Activated T-helper 9 cell treated with anti-CD3 and anti-CD28 coated beads, Interleukin-2, amount 50 U/mL, for 16 hours (primary cell): ENCODE measurements at places on chromosomes 2 and 18.

GRCh38 chr2:7972670-7973069, 709.2 kb upstream of the ID2 start:
- no peak for DNase-seq

- DNase-seq, result no peak
These were observed 42.5 kb upstream of the ZNF519 start for GRCh38 chr18:14174706-14175085.

DNA sequence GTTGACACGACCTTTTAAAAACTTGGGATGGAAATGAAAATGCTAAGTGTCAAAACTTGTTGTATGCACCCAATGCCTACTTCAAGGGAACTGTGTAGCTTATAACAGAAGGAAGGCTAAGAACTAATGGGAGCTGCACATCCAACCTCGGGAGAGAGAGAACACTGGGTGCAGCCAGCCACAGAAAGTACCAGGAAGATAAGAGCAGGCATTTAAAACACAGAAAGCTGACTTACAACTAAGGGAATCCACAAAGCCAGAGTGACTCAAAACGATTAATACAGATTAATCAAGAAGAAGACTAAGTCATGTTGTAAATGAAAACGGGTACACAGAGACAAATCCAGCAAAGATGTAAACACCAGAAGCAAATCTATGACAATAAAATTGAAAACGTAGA, 113.4 kb downstream of the HDAC4 start:
- DNase-seq, result no peak

DNA sequence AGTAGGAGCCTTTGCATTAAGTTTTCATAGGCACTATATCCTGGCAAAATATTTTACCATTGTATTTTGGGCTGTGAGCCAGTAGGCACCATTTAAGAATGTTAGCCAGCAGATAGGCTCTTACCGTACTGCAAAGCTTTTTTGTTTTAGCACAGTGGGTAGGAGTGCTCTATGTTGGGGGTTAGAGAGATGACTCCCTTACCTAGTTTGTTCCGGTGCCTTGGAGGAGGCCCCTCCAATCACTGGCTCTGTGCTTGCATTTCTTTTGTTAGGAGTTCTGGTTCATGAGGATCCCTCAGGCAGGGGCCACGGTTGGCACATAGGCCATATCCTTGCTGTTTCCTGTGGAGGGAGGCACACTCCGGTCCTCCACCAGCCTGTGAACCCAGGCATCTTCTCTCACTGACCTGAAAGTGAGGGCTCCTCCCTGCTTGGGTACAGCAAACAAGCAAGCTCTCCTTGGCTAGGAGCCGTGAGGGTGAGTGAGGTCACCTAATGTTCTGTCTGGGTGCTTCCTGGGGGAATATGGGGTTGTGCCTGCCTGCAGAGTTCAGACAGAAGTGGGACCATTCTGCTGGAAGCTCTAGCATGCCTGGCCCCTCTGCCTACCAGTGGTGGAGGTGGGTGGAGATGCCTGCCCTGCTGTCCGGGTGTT, 29.8 kb downstream of the LTBP1 start:
- DNase-seq, result no peak

GRCh38 chr2:68775272-68775842, 40.7 kb downstream of the ARHGAP25 start:
- DNase-seq, result no peak

DNA sequence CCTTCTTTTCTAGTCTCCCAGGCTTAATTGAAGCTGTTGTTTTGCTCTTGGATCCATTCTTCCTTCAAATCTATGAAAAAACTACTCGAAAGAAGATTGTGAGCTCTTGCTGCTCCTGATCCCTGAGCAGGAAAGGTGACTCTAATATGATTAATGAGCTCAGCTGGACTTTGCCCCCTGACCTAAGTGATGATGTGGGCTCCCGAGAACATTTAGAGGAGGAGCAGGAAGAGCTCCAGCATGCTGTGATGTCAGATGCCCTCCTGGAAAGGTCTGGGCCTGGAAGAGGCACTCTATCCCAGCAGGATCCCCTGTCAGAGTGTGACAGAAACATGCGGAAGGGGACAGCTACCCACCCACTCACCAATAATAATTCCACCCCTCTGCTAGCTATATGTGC, 117.9 kb upstream of the PELI1 start:
- no peak for DNase-seq

DNA sequence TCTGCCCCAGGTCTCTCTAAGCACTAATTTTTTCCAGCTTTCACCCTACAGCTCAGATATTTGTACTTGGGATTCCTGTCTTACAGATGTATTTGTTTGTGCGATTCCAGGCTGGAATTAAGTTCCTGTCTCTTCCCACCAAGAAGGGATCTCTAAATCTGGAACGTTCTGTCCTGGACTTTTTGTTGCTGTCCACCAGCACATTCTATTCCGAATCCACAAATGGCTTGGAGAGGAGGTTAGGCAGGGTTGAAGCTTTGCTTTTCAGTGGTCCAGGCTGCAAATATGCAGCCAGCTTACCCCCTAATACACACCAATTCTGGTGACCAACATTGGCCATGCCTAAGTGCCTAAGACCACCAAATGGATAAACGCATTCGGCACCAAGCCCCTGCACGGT, 315.0 kb downstream of the TNS1 start:
- DNase-seq, result no peak

GRCh38 chr2:120474486-120474885, 128.6 kb downstream of the INHBB start:
- no peak for DNase-seq

DNA sequence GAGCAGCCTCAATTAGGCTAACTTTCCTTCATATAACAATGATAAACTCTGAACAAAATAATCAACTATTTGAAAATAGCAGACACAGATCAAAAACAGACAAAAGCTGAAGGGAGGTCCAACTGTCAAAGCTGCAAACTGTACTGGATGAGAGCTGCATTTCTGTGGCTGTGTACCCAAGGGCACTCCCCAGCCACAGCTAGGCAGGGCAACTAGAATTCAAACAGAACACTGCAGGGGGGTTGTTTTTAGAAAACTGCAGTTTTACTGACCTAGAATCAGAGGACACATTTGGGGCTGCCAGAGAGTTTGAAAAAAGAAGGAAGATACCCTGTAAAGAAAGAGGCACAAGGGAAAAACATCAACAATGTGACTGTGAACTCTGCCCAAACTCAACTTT, 56.8 kb downstream of the SMAD2 start:
- no peak for DNase-seq

GRCh38 chr18:62399781-62400308, 74.7 kb downstream of the TNFRSF11A start:
- no peak for DNase-seq

DNA sequence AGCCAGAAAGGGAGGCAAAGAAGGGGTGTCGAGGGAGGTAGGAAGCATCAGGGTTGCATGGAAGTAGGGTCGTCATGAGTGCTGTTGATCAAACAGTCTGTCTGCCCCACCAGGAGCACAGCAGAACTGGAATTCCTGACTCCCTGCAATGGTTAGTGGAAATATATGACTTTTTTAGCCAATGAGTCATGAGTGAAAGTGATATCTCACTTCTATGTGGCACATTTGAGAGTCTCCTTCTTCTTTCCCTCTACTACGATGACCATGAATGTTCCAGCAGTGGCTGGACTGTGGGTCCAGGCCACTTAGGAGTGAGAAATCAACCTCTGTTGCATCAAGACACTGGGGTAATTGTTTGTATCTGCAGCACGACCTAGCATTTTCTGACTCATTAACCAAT, 199.5 kb downstream of the TTC32 start:
- DNase-seq, result no peak

DNA sequence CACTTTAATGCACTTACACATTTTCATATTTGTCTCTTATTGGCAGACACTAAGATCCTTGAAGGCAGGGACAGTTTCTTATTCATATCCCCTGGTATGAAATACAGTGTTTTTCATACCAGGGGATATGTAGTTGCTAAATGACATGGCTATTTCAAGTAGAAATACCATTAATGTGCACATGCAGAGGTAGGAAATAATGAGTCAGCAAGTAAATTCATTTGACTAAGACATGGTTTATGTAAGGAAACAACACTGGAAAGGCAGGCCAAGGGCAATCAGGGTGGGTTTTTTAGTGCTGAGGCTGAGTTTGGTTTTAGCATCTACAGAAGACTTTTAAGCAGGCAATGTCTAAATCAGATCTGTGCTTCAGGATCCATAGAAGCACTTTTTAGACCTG, 155.9 kb downstream of the WDPCP start:
- no peak for DNase-seq

DNA sequence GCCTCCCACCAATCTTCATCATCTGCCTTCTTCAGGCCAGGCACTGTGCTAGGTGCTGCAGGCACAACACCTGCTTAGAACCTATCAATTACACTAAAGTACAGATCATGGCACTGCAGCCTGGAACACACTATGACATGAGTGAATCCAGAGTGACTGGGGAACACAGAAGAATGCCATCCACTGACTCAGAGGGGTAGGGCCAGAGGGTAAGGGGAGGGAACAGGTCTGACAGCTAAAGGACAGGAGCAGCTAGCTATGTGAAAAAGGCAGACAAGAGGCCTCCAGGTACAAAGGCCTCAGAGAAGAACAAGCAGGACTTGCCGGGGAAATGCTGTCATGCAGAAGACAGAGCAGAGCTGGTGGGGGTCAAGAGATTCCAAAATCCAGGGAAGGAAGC, 53.3 kb upstream of the ACAA2 start:
- DNase-seq, result no peak

GRCh38 chr2:9592699-9593098, 37.1 kb upstream of the ADAM17 start:
- DNase-seq, result no peak

GRCh38 chr2:236051351-236051750, 116.8 kb downstream of the GBX2 start:
- no peak for DNase-seq
